Mucosa of gallbladder (tissue), 1 donor: ENCODE measurements at places on chromosomes 6 and 20. TPM values are rescaled to one million over a fixed set of nuclear protein-coding genes. Genes with fewer than 3 reads are reported as not detected.

CFB gene
- 476 TPM for total RNA-seq

TRIM31 gene
- 3.1 TPM for total RNA-seq

MAP3K7 gene
- 21.2 TPM for total RNA-seq

PRL gene
- not detected for total RNA-seq

ZC2HC1B gene
- total RNA-seq: not detected

DTNBP1 gene
- total RNA-seq: 30.8 TPM

L3MBTL3 gene
- total RNA-seq: 8.5 TPM

OTOR gene
- total RNA-seq: not detected

TTK gene
- total RNA-seq: 0.92 TPM

PRPH2 gene
- 1.7 TPM for total RNA-seq
